ENCODE measurements at places on chromosomes 2 and 18.

- no peak for DNase-seq
Measured at GRCh38 chr2:74747411-74748080, 86.4 kb upstream of the HK2 start.

- DNase-seq, result no peak
Measured at GRCh38 chr2:20016346-20016745, 3.9 kb upstream of the MATN3 start.

- no peak for DNase-seq
Measured at GRCh38 chr2:26492749-26493515, 15.0 kb upstream of the OTOF start.

GRCh38 chr2:8999102-8999446, 4.4 kb downstream of the MBOAT2 start:
- no peak for DNase-seq

- no peak for DNase-seq
Measured at GRCh38 chr2:85702172-85702571, 8.0 kb downstream of the GNLY start.

DNA sequence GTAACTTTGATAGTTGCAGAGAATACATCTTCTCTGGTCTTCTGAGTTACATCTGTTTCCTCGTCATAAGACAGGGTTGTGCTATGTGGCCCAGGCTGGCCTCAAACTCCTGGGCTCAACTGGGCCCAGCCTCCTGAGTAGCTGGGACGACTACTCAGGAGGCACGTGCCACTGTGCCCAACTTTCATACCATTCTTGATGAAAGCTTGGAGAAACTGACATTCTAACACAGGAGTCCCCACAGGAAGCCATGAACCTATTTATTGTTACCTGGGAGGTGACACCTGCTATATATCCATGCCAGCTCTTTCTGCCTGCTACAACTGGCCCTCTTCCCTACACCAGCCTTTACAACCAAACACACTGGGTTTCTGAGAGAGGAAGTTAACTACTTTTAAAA, 19.1 kb downstream of the EIF2AK3 start:
- no peak for DNase-seq

- no peak for DNase-seq
Measured at GRCh38 chr2:170587922-170588321, 127.2 kb upstream of the SP5 start.

DNA sequence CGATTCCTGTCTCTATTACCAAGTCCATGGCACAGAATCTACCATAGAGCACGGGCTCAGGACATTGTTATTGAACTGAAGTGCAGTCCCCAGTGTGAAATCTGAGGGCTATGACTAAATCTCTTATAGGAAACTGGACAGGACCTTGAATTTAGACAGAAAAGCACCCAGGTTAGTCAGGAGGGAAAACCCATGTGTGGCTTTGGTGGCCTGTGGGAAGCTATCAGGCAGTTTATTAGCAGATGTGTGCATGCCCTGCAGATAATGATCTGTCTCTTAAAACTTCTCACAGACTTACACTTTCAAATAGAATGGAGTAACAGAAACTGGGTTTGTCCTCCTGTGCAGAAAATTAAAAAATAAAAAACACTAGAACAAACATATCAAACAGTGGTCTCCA, 610.0 kb upstream of the RAB6C start:
- no peak for DNase-seq

GRCh38 chr18:66607632-66608031, 3.7 kb upstream of the CDH19 start:
- DNase-seq, result no peak

GRCh38 chr18:45312555-45313126, 302.6 kb upstream of the SLC14A2 start:
- no peak for DNase-seq

DNA sequence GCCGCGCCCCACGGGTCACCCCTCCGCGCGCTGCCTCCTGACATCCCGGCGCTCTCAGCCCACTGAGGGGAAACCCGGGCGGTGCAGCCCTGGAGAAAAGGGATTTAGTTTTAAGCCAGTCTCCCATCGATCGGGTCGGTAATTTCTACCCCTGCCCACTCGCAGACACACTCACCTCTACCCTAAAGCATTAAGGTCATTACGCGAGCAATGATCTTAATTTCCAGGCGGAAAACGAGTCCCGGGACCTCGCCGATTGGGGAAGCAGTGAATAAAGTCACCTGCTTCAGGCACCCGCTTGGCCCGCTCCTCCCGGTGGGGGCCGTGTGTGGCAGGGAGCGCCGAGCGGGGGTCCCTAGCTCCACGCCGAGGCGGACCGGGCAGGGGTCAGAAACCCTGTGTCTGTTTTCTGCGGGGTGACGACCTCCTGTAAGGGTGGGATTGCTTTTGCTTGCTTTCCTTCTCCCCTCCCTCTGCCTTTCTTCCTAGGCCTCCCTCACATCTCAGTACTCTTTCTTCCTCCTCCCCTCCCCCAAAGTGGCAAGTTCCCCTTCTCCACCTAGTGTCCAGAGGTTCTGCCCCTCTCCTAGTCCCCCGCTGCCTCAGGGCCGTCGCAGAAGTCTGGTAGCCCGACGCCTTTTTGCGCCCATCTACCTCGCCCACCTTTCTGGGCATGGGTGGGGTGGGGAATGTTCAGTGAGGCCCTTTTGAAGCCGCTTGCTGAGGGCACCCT, 142.6 kb downstream of the MEIS1 start:
- no peak for DNase-seq

Measured in activated CD4-positive, alpha-beta T cell treated with anti-CD3 and anti-CD28 coated beads, Interleukin-2, amount 50 U/mL, for 24 hours (primary cell).